ENCODE measurements at places on chromosomes 3 and 15.

GRCh38 chr15:89395461-89395871 lies 60.8 kb upstream of the POLG start:
- no peak for DNase-seq
- peaks cover 21% of the 10 kb centered on the region for H3K4me1 ChIP-seq
- no peak overlapping the region for H3K27ac ChIP-seq
- H3K27me3 ChIP-seq = peaks cover 84% of the 10 kb centered on the region
- no peak overlapping the region for H3K4me3 ChIP-seq

DNA sequence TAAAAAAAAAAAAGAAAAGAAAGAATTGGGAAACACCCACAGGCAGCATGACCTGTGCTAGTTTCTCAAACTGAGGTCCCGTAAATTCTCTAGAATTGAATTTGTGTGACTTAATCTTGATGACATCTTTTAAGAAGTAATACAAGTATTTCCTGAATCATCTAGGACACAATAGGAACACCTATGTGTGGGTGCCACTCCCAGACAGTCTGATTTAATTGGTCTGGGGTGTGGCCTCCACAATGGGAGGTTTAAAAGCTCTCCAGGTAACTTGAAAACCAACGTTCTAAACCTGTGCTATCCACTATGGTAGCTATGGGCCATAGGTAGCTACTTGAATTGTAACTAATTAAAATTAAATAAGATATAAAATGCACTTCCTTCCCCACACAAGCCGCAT lies 28.1 kb downstream of the CFAP92 start:
- H3K27ac ChIP-seq = no peak overlapping the region
- no peak for DNase-seq
- no peak overlapping the region for H3K4me3 ChIP-seq
- H3K36me3 ChIP-seq = peaks cover 24% of the 10 kb centered on the region

DNA sequence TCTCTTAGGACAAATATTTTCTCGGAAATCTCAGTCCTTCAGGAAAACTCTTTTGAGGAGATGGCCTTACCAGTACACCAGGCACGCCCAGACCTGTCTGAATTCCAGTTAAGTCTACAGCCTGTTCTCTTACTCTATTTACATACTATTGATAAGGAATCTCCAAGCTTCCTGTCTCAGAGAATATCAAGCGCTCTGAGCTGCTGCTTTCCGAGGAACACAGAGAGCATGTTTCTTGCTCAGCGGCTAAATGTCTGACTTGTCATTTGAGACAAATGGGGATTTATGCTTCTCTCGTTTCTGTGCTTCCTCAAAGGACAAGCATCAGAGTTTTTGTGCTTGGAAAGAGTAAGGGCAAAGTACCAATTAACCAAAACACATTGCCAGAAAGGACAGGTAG lies 112.4 kb upstream of the CCDC54 start:
- no peak overlapping the region for H3K4me3 ChIP-seq
- no peaks in the 10 kb centered on the region for H3K27me3 ChIP-seq
- no peaks in the 10 kb centered on the region for H3K36me3 ChIP-seq
- no peak for DNase-seq

DNA sequence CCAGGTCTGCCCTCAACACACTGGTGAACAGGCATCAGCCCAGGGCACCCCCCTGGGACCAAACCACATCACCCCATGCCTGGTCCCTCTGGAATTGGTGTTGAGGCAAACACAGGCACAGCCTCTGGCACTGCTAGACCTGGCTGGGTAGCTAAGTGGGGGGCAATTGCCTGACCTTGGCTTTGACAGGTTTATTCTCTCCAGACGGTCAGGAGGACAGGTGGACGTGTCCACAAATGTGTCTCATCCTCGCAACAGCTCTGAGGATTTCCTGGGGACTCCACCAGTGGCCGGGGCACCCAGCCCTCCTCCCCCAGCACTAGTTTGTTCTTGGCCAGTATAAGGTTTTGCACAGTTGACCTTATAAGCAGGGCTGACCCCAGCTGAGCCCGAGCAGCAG lies 31.3 kb downstream of the TKT start:
- H3K27me3 ChIP-seq = no peaks in the 10 kb centered on the region
- no peak for DNase-seq
- peaks cover 66% of the 10 kb centered on the region for H3K36me3 ChIP-seq
- H3K4me3 ChIP-seq = no peak overlapping the region
- H3K4me1 ChIP-seq = no peaks in the 10 kb centered on the region

GRCh38 chr3:2869905-2870304 lies 240.3 kb downstream of the IL5RA start:
- no peaks in the 10 kb centered on the region for H3K4me1 ChIP-seq
- H3K27ac ChIP-seq = no peak overlapping the region

DNA sequence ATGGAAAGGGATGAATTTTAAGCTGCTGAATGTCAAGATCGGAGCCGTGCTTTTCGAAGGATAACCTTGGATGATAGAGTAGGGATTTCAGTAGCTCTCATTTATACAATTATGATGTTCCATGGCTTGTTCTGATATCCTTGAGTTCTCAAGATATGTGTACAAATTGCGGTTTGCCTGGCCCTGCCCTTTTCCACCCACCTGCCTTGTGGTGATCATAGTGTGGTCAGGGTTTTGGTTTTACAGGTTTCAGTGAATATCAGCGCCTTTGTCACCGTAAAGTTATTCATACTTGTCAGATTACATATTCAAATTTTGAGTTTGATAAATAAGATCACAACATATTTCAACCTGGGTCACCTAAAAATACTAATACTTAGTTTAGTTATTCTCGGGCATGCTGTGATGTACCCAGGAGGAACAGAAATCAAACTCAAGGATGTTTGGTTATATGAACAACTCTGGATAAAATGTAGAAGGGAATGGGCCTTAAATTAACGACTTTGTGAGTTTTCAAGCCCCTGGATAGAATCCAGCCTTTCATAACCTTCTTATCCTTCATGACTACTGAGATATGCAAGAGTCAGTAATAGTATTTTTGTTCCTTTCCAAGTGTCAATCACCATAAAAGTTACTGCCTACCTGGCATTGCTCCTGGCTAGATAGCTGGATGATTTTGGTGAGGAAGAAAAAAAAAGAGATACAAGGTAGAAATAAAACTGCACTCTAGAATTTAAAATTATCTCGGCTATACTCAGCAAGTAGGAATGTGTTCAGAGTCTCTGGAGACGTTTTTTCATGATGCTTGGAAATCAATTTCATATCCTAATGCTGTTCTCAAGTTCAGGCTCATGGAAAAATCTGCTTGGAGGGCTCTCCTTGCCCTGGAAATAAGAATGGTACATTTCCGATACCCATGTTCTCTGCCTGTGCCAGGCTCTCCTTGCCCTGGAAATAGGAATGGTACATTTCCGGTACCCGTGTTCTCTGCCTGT lies 209.2 kb upstream of the TPRG1 start:
- no peaks in the 10 kb centered on the region for H3K36me3 ChIP-seq
- no peak for DNase-seq
- no peak overlapping the region for H3K4me3 ChIP-seq
- no peaks in the 10 kb centered on the region for H3K4me1 ChIP-seq
- no peaks in the 10 kb centered on the region for H3K27me3 ChIP-seq
- no peak overlapping the region for H3K27ac ChIP-seq

DNA sequence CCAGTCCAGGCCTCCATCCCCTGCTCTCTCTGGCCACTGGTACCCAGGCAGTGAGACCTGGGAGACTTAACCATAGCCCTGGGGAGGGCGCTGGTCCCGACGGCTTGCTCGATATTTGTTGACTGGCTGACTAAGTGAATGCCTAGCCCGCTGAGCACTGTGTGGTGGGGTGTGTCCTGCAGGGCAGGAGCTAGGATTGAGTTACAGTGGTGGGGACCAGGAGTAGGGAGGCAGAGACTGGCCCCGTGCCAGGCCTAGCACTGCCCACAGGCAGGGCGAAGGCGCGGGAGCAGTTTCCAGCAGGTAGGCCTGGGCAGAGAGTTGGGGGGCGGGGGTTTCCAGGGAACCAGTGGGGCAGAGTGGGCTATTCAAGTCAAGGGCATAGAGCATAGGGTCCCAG lies at the start of gene VILL:
Gene VILL (plus strand): TSS at position 260 of the 400 bp plus-strand sequence. CDS start 2,887 bp downstream, outside the sequence.
- no peaks in the 10 kb centered on the region for H3K36me3 ChIP-seq
- peaks cover 64% of the 10 kb centered on the region for H3K27me3 ChIP-seq
- DNase-seq = no peak
- no peak within 1 kb of the TSS for H3K27ac ChIP-seq
- no peak within 1 kb of the TSS for H3K4me3 ChIP-seq
- H3K4me1 ChIP-seq = no peaks in the 10 kb centered on the region

GRCh38 chr3:32257641-32258438 lies 19.4 kb downstream of the CMTM8 start:
- H3K4me3 ChIP-seq = no peak overlapping the region
- H3K27ac ChIP-seq = no peak overlapping the region
- DNase-seq = no peak
- no peaks in the 10 kb centered on the region for H3K36me3 ChIP-seq
- H3K27me3 ChIP-seq = no peaks in the 10 kb centered on the region

GRCh38 chr3:117751651-117752050 lies 1042.1 kb downstream of the TUSC7 start:
- H3K4me1 ChIP-seq = no peaks in the 10 kb centered on the region
- H3K27me3 ChIP-seq = no peaks in the 10 kb centered on the region
- DNase-seq = no peak

GRCh38 chr3:57743496-57743895 lies 12.6 kb upstream of the SLMAP start:
- H3K4me3 ChIP-seq = no peak overlapping the region
- no peak overlapping the region for H3K27ac ChIP-seq
- H3K27me3 ChIP-seq = no peaks in the 10 kb centered on the region
- no peaks in the 10 kb centered on the region for H3K4me1 ChIP-seq

DNA sequence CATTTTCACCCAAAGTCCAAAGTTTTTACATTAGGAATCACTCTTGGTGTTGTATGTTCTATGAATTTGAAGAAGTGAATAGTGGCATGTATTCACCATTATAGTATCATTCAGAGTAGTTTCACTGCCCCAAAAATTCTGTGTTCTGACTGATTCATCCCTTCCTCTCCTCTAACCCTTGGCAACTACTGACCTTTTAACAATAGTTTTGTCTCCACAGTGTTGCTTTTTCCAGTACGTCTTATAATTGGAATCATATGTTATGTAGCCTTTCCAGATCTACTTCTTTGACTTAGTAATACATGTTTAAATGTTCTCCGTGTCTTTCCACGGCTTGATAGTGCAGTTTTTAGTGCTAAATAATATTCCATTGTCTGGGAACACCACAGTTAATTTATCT lies 379.0 kb upstream of the SGO1 start:
- no peak overlapping the region for H3K4me3 ChIP-seq
- no peak for DNase-seq
- no peak overlapping the region for H3K27ac ChIP-seq
- no peaks in the 10 kb centered on the region for H3K36me3 ChIP-seq

DNA sequence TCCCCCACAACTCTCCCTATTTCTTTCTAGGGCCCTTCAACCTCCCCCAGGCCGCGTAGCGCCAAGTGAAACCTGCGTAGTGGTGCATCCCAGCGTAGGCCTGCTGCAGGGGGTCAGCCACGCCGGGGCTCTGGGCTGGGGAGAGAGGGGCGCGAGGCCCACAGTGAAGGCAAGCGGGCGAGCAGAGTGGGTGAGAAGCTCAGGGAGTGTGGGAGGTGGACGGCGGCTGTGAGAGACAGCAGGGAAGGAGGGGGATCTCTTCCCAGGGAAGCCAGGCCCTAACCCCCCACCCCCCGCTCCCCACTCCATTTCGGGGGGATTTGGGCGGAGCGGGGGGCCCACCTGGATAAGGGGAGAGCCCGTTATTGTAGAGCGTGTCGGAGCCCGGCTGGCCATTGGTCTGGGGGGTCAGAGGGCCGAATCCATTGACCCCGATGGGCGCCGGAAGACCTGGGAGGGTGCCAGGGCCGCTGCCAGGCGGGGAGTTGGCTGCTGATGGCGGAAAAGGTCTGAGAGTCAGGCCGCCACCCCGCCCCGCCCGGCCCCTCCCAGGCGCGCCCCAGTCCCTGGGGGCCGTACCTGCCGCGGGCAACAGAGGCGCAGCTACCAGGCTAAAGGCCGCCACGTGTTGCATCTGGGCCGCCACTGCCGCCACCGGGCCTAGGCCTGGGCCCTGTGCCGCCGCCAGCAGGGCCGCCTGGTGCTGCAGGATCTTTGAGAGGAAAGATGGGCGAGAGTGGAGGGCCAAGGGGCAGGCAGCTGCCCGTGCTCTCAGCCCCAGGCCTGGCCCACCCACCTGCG lies 16.6 kb upstream of the PARP6 start:
- H3K27ac ChIP-seq = no peak overlapping the region
- H3K4me3 ChIP-seq = no peak overlapping the region
- no peaks in the 10 kb centered on the region for H3K36me3 ChIP-seq
- no peaks in the 10 kb centered on the region for H3K4me1 ChIP-seq
- DNase-seq = no peak
- H3K27me3 ChIP-seq = peaks cover 2% of the 10 kb centered on the region

DNA sequence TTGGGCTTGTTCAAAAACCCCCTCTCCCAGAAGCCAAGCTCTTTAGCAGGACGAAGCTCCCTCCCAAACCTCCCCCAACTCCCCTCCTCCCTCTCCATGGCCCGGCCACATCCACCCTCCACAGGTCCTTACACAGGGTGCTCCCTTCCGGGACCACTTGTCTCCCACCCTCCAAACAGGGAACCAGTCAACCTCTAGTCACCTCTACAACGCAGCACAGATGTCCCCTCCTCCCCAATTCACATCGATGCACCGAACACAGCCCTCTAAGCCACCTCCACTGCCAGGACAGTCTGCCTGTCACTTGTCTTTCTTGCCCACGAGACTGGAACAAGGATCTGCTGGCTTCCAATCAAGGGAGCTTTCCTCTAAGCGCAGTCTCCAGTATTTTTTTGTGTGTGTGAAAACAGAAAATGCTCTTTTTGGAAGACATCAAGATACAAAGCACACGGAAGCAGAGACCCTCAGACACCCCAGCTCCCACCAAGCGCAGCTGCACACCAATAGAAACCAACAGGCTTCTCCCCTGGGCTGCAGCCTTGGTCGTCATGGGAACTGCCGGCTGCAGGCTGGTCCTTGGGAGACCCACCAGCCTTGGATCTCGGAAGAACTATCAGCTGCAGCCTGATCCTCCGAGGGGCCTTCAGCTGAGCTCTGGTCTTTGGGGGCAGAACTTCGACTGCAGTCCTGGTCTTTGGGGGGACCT lies 26.5 kb downstream of the IQSEC1 start:
- H3K36me3 ChIP-seq = no peaks in the 10 kb centered on the region
- H3K27ac ChIP-seq = no peak overlapping the region
- no peaks in the 10 kb centered on the region for H3K27me3 ChIP-seq
- peaks cover 57% of the 10 kb centered on the region for H3K4me1 ChIP-seq
- no peak for DNase-seq

DNA sequence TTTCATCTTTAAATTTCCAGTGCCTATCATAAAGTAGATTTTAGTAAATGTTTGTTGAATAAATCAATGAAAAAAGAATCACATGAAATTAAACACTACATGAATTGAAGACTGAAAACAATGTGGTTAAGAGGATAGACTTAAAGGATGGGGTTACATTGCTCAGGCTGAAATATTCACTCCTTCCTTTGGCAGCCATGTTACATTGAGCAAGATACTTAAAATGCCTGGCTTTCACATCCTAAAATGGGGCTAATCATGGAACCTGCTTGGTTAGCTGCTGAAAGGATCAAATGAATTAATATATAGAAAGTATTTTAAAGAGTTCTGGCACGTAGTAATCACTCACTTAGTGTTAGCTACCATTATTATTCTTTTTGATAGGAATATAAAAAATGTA lies 196.9 kb upstream of the SLC2A2 start:
- no peaks in the 10 kb centered on the region for H3K4me1 ChIP-seq
- H3K27ac ChIP-seq = no peak overlapping the region
- no peak for DNase-seq
- no peak overlapping the region for H3K4me3 ChIP-seq
- H3K27me3 ChIP-seq = no peaks in the 10 kb centered on the region

- no peaks in the 10 kb centered on the region for H3K36me3 ChIP-seq
- no peaks in the 10 kb centered on the region for H3K4me1 ChIP-seq
- no peaks in the 10 kb centered on the region for H3K27me3 ChIP-seq
- H3K27ac ChIP-seq = no peak overlapping the region
- no peak overlapping the region for H3K4me3 ChIP-seq
These were observed 57.0 kb upstream of the COL6A6 start for GRCh38 chr3:130459944-130460343.

Measured in neuronal stem cell (in vitro differentiated cells).